ENCODE measurements at places on chromosomes 4 and X.

GRCh38 chr4:8591114-8591513, 1.5 kb upstream of the CPZ start:
- no peak for DNase-seq

DNA sequence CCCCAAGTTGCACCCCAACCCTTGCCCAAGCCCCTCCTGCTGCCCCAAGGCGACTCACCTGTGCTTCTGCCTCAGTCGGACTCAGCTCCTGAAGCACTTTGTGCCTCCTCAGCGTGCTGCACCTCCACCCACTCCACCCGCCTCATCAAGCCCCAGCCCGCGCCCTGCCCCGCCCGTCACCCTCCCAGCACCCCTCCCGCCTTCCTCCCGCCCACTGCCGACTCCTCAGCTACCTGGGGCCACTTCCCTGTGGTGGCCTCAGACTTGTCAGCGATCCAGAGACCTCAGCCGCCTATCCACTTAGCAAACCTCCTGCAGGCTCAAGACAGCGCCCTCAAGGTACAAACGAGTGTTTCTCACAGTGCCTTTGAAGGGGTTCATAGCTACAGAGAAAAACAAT, 19.6 kb upstream of the IQCM start:
- DNase-seq: no peak

- DNase-seq: no peak
Observed at GRCh38 chr4:127737295-127737694, 7.1 kb downstream of the SLC25A31 start.

GRCh38 chr4:183288955-183289354, 31.1 kb downstream of the CLDN22 start:
- DNase-seq: no peak

DNA sequence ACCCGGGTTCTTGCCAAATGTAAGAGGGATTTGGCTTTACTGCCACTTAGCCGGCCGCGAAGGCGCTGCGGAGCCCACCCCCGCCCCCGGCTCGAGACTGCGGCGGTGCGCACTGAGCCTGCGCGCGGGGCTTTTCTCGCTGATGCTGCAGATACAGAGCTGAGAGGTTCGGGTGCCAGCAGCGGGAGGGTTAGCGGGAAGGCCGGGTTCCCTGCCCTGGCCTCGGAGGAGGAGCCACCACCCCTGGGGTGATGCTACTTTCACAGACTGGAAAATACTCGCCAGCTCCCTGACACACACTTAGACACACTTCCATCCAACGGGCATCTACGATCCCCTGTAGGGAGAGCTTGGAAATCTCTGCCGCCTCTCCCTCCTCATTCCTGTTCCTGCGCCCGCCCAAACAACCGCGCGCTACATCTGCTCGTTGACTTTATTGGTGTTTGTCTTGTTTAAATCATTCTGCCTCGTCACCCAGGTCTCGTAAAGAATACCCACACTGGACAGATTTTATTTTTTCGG, 2.1 kb upstream of the PCDH7 start:
- DNase-seq: no peak

- DNase-seq: no peak
Observed at GRCh38 chr4:183158062-183158461, 59.0 kb downstream of the WWC2 start.

DNA sequence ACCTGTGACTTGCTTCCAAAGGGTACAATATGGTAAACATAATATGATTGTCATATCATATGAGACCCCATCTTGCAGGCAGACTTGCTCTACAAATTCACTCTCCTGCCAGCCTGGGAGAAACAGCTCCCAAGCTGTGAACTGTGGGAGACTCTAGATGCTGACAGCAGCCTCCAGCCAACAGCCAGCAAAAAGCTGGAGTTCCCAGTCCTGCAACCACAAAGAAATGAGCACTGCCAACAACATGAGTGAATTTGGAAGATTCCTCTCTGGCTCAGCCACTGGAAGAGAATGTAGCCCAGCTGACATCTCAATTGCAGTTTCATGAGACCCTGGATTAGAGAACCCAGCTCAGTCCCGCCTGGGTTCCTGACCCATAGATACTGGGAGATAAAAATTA, 145.4 kb downstream of the QDPR start:
- no peak for DNase-seq

- DNase-seq: no peak
Observed at GRCh38 chr4:6710282-6710681, 617 bp upstream of the MRFAP1L1 start.

DNA sequence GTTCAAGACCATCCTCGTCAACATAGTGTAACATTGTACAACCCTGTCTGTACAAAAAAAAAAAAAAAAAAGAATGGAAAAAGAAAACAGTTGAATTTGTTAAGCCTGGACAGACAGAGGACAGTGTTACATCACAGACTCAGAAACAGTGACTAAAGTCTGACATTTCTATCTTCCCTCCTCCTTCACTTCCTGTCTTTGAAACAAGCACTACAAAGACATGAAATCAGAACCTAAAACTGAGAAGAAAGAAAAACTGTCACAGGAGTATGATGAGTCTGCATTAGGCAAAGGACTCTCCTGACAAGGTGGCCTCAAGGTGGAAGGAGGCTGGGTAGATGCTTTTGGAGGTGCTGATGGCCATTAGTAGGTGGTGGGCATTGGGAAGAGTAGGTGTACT, 126.7 kb downstream of the RBM47 start:
- peak; percentile 80 for DNase-seq

DNA sequence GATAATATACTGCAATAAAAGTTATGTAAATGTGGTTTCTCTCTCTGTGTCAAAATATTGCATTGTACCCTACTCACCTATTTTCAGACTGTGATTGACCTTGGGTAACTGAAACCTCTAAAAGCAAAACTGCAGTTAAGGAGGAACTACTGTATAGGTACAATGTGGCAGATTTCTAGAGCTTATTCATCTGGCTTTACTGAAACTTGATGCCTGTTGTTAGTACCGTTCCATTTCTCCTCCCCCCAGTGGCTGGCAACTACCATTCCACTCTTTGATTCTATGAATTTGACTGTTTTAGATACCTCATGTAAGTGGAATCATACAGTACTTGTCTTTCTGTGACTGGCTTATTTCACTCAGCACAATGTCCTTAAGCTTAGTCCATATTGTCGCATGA, 61.9 kb downstream of the HOPX start:
- DNase-seq: no peak

DNA sequence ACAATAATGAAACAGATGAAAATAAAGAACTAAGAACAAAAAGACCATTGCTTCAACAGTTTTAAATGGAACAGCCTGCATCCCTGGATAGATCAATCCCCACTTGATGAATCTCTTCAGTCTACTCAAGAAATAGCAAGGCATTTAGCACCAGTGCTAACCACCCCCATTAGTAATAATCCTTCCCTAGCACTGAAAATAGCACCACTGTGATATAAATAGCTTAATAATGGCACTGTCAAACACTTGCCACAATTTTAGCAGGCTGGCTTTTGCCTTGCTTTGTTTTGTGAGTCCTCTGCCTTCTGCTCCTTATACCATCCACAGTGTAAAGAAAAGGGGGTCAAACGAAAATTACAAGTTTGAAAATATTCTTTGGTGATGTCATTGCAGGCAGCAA, 17.4 kb downstream of the DCX start:
- no peak for DNase-seq

DNA sequence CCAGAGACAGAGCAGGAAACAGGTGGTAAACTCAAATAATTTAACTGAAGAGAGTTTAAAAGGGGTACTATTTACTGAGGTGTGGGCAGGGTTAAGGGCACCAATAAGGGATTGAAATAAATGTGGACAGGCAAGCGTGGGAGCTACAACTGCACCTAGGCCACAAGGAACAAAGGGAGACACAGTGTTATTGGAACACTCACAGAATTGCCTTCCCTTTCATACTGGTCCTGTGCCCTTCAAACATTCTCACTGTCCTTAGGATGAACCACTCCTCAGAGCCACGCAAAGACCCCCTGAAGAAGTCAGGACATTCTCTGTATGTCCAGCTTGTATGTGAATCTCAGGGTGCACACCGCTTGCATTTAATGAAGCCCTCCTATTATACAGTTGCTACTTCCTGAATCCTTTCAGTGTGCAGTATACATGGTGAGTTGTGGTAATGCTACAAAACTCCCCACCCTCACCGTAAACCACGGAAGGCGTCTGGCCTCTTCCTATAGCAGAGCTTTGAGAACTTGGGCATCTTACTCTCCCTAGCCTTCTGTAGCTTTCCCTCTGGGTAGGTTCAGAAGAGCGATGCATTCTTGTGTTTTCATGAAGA, 9.6 kb upstream of the MRPL1 start:
- DNase-seq: peak; percentile 66

GRCh38 chrX:38462257-38462656, 99.1 kb upstream of the TSPAN7 start:
- no peak for DNase-seq

GRCh38 chrX:39149761-39150160, 348.5 kb downstream of the MID1IP1 start:
- peak; percentile 87 for DNase-seq

GRCh38 chrX:134418317-134419113, 41.5 kb upstream of the HPRT1 start:
- no peak for DNase-seq

DNA sequence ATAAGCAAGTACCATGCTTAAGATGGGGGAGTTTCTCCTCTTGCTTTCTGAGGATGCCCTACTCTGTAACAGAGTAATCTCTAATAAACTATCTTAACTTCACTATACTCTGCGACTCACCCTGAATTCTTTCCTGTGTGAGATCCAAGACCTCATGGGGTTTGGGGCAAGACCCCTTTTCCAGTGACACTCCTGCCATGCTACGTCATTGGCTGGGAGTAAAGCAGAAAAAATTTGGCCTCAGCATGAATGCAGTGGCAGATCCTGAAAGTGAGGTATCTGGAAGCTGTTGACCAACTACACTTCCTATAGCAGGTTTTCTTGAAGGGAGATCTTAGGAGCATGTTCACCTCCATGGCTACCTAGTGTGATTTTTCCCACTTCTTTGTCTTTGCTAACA, 109.1 kb upstream of the MED14 start:
- DNase-seq: no peak

DNA sequence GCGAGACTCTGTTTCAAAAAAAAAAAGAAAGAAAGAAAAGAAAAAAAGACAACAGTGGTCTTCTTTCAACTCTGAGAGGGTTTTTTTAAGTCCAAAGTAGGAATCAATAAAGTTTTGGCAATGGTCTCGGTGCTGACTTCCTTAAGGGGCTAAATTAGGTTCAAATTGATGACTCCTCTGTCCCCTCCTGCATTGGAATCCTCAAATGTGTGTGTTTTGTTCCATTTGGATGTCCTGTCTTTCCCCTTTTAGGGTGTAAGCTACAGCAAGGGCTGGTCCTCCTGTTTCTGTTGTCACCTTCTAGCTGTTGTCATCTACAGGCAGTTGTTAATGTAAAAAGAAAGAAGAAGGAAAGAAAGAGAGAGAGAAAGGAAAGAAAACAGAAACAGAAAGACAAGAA, 84.3 kb upstream of the PLAC1 start:
- DNase-seq: no peak

DNA sequence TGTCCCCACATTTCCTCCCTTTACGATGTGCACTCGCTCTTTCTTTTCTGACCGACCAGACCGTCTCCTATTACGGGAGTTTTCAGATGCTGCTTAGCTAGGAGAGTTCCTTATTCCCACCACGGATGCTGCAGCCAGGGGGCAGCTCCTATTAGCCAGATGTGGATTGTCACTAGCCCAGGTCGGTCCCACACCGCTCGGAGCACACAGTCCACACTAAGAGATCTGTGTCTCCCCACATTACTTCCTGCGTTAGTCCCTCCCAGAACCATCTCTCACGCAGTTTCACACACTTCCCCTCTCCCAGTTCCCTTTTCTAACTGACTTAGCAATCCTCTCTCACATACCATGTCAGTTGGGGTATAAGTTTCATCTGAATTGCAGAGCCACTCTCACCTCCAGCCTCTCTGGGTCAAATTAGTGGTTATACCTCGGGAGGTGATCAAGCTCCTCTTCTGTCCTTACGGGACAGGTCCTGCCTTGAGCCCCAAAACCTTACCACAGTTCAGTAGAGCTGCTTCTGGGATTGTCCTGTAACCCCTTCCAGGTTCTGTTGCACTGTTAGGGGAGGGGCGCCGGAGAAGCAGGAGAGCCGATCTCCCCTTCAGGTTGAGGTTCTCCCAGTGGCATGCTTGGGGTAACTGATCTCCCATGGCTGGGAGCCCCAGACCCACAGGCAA, 28.2 kb downstream of the SULT1E1 start:
- DNase-seq: peak; percentile 77

- no peak for DNase-seq
Observed at GRCh38 chr4:143240939-143241679, 56.4 kb downstream of the USP38 start.

DNA sequence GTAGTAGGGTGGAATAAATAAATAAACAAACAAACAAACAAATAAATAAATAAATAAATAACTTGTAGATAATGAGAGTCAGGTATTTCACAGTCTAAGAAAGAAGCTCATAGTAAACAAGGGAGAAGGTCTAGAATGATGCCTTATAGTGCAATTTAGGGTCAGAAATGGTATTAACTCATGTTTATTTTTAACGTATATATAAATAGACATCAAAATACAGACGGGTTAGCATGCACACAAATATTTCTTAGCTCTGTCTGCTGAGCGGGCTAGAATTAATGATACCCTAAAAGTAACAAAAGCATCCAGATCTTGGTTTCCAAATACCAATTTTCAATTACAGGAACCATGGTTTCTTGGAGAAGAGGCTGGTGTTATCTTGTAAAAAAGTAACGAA, 16.6 kb downstream of the PFKFB1 start:
- no peak for DNase-seq

DNA sequence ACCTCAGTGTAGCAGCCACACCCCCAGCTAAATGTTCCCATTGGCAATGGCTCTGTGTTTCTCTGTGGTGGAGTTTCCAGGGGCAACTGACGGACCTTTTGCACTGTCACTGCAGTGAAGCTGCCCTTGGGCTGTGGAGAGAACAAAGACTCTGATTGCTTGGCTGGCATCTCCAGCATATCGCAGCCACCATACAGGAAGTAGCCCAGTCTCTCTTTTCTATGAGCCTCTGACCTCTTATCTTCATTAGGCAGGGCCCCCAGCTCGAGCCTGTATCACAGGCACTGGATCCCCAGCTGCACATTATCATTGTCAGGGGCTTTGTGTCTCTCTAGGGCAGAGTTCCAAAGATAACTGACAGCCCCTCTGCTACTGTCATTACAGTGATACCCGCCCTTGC, 483.5 kb downstream of the ARAP2 start:
- no peak for DNase-seq

DNA sequence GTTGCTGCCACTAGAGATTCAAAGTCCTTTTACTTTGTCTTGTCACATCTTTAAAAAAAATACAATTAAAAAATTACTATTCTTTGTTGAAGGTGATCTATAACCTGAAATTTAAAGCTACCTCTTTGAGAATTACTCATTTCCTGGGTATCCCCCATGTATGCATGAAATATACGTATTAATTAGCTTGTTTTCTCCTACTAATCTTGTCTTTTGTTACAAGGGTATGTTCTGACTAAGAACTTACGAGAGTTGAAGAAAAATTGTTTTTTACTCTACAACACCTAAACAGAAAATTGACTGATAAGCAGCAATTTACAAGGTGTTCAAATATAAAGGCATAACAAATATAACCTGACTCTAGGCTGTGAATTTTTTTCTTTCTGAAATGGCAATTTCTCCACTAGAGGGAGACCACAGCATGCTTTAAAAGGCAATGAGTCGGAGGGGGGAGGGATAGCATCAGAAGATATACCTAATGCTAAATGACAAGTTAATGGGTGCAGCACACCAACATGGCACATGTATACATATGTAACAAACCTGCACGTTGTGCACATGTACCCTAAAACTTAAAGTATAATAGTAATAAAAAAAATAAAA, 249.6 kb downstream of the OPHN1 start:
- peak; percentile 40 for DNase-seq

- peak; percentile 75 for DNase-seq
Observed at GRCh38 chrX:154458116-154458953, at the start of gene PLXNA3. TSS of gene PLXNA3 (plus strand) at chrX:154458281. CDS start at chrX:154460184, 1,903 bp downstream.

- no peak for DNase-seq
Observed at GRCh38 chr4:185764876-185765275, 47.1 kb downstream of the SORBS2 start.

Measured in suppressor macrophage treated with lipopolysaccharide for 1 hour (primary cell).